ENCODE measurements at places on chromosomes 1 and 21.

GRCh38 chr1:30747033-30748008, 10.3 kb downstream of the LAPTM5 start:
- no peak for DNase-seq

GRCh38 chr1:26234644-26235370, 807 bp downstream of the CEP85 start:
- no peak for DNase-seq

DNA sequence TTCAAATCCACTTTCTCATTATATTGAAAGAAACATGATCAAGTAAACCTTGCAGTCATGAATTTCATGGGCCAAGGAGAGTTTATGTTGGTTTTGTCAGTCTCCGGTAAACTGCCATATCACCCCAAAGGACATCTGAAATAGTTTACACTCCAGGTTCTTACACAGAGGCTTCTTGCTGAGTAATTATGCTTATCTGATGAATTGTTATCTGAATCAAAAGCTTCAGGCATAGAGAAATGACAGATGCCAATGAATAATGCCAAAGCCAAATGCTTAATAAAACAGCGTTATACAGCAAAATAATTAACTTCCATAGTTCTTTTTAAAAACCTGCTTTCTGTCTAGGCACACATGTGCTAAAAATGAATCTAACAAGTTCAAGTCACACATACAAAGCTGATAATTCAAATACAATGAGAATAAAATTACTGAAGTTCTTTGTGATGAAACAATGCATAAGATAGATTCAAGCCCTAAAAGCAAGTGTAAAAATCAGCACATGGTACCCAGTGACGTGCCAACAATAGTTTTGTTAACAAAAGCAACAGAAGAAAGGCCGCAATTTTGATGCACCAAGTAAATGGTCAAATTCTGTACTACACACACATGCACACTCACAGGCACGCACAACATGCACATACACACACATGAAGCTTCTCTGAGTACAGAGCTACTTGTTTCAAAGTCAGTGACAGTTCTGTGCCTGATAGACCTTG, 109.2 kb downstream of the SLC44A5 start:
- no peak for DNase-seq

GRCh38 chr1:46401964-46402626, 8.0 kb downstream of the FAAH start:
- no peak for DNase-seq

DNA sequence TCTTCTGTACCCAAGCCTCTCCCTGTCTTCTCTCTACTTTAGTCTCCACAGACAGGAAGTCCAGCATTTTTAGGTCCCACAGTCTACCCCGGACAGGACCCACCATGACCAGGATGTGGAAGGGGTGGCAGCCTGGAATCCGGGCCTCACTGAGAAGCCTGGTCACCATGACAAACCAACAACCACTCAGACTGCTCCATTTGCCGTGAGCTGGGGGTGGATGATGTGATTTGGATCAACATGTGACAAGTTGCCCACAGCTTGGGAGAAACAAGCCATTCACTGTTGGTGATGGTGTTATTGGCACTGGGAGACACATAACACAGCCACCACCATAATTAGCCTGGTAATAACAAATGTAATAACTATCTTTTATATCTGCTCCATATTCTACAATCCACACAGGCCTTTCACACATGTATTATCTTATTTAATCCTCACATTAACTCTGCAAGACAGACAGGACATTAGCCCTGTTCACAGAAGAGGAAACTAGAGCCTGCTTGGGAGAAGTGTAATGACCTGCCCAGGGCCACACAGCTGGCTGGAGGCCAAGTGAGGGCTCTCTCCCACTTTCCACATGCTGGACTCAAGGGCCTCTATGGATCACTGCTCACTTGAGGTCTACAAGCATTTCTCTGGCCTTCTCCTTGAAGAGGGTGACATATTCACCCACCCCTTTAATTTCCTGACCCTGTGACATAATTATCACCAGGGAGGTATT, 22.9 kb downstream of the MEF2D start:
- no peak for DNase-seq

- no peak for DNase-seq
Measured at GRCh38 chr1:22794647-22795365, 84.2 kb downstream of the EPHB2 start.

GRCh38 chr1:54796902-54797301, 4.2 kb downstream of the TTC22 start:
- no peak for DNase-seq

- no peak for DNase-seq
Measured at GRCh38 chr1:56150441-56151215, 428.7 kb downstream of the PLPP3 start.

DNA sequence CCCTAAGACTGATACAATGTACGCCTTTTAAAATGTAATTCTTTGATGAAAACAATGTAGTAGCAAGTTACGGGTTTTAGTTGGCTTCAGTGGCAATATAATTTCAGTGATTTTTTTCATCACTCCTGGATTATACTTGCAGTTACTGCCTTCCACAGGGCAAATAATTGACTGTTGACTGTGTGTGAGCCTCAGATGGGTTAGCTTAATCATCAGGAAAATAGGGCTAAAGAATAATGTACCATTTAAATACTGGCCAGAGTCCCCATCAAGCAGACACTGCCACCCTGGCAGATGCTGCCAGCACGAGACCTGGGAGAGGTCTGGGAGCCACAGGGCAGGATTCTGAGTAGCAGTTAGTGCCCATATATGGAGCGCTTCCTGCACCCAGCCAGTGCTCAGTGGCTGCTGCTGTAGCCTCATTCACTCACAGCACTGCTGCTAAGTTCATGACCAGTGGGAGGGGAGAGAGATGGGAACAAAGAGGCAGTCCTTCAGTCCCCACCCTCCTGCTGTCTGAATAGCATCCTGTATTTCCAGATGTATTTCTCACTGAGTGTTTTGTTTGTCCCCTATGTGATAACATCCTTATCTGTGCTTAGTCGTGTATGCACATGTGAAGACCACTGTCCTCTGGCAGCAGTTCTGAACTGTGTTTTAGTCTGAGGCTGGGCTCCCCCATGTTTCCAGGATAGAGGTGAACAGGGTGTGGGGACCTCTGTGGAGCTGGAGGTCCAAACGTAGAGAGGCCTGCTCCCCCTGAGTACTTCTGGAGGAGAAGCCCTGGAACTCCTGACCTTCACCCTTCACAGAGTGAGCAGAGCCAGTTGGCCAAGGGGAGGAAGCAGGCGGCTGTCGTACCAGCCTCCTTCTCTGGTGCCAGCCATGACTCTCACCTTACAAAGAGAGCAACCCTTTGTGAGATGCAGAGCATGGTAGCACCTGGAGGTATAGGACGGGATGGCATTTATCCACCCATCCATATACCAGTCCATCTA, 80.4 kb downstream of the ADARB1 start:
- no peak for DNase-seq

DNA sequence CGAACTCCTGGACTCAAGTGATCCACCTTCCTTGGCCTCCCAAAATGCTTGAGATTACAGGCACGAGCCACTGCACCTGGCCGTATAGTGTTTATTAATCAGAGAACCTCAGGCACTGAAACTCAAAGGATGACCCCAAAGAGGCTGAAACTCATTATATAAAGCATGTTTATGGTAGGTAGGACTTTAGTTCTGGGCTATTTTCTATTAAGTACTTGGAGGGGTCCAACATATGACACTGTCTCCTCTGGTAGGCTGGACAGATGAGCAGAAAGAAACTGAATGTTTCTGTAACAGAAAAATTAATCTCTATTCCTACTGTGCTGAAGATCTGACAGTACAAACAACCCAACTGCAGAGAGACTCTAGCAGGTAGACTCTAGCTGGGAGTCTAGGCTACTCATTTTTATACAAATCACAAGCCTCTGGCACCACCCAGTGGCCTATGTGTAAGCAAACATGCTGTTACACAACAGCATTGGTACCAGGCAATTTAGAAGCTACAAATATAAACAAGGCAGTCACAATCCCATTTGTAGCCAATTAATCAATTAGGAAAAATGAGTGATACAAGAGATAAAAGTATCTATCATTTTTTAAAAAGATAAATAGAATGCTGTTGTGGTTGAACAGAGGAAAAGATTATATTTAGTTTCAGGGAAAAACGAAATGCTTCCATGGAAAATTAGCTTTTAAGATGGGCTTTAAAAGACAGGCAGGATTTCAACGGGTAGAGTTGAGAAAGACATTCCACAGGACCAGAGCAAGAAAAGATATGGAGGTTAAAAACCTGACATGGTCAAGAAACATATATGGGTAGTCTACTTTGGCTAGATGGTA, 10.4 kb downstream of the DCAF8 start:
- DNase-seq = peak; percentile 10

GRCh38 chr1:231966983-231967382, 340.4 kb downstream of the DISC1 start:
- DNase-seq = no peak

DNA sequence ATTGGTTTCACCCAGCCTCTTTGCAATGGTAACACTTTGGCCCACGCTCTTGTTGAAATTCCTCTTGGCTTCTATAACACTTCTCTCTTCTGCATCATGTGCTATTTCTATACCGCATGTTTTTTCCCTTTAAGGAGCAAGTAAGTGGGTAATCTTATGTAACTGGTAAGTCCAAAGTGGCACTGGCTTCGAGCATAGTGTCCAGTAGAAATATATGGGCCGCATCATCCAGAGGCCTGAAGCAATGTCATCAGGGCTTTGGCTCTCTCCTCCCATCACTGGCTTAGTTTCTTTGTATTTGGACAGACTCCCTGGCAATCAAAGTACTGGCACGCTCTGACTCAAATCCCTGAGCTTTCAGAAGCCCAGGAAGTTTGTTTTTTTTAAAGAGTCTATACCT, 17.5 kb downstream of the CHML start:
- no peak for DNase-seq

DNA sequence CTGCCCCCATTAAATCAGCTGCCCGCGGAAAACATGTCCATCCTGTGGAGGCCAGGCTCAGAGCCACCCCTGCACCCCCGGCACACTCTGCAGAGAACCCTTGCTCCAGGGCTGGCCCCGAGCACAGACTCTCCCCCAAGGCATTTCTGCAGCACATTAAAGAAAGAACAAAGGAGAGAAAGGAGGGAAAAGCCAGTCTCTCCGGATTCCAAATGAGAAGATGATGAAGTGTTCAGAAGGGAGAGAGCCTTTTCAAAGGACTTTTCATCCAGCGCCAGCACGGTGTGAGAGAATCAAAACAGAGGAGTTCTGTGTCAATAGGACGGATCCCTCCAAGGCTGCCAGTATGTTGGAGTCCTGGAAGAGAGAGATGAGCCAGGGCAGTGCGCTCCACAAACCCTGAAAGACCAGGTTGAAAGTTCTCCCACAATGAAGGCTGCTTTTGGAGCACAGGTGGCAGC, 498.3 kb downstream of the NPHP4 start:
- no peak for DNase-seq

DNA sequence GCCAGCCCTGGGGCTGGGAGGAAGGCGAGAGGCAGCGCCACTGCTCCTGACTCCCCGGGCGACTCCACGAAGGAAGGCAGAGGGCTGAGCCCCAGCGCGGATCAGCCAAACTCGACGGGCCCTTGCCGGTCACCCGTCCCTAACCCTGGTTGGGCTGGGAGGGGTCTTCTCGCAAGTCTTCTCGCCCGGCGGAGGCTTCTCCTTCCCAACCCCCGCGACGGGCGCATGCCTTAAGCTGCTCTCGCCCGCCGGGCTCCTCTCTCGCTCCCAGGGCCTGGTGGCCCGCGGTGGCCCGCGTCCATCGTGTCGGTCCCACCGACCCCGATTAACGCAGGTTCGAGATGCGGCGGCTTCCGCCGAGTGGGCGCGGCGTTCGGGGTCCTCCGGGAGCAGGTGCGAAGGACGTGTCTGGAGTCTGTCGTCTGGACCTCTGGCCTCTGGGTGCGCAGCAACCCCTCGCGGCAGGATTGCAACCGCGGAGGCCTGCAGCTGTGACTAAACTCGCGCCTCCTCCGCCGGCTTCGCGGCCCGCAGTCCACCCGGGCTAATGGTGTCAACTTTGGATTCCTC, 29.0 kb upstream of the PPM1J start:
- no peak for DNase-seq

DNA sequence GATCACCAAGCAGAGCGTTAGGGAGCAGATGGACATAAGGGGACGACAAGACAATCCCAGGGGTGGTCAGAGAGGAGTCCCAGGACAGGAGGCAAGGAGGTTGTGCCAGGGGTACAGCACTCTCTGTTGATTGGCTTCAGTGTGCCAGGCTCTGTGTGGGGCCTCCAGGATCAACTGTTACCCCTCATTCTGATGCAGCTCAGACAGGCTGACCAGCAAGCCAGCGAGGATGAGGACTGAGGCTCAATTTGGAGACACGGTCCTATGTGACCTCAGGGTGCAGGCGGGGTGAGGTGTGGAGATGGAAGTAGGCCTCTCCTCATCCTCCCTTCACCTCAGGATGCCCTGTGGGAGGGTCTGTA, 4.0 kb downstream of the HYI start:
- DNase-seq = no peak

DNA sequence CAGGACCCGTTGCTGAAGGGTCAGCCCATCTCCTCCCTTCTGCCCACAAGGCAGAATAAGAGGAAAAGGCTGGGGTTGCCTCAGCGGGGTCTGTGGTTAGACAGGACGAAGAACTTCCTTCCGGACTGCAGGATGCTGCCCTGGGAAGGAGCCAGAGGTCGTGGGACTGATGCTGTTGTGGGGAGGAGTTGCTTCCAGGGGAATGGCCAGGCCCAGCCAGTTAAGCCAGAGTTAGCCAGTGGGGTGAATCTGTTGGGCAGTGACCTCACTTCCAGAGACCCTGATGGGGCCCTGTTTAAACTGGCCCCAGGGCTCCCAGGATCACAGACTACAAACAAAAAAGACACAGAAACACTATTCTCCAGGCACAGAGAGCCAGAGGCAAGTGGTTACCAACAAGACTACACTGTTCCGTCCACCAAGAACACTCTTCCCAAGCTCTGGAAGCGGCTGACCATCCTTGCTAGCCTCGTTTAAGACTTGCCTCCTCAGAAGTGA, 13.0 kb downstream of the FAM229A start:
- DNase-seq = no peak

GRCh38 chr1:248009681-248010080, 3.8 kb upstream of the OR2L5 start:
- no peak for DNase-seq

DNA sequence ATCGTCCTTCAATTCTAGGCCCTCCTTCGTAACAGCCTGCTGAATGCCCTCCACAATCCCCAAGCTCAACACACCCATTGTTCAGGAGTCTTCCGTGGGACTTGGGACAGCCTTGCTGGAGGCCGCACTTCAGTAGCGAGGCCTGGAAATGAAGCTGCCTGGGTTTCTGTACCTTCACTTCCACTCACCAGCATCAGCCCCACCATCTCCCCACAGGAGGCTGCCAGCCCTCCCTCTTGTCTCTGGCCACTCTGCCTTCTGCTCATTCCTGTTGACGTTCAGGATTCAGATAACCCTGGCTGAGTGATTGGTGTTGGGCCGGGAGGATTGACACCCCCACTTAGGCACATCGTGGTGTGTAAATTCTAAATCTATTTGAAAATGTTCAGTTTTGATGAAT, 23.4 kb upstream of the CSF1 start:
- DNase-seq = no peak

DNA sequence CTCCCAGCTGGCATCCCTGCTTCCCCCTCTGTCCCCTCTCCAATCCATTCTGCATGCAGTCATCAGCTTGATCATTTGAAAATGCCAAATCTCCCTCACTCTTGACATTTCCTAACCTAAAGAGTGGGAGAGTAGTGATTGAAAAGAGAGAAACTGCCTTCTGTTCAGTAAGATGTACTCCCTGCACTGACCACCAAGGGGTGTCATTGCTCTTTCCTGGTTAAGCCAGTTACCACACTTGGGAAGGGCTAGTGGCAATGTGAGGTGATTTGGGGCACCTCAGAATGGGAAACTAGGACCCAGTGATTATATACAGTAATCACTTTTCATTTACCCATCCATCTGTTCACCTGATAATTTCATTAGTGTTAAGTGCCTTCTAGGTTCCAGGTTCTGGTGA, 6.9 kb upstream of the TMEM269 start:
- no peak for DNase-seq
